ENCODE measurements at places on chromosomes 6 and 20. TPM values are rescaled to one million over a fixed set of nuclear protein-coding genes. Genes with fewer than 3 reads are reported as not detected.
A peak's percentile ranks its signal among the peaks of the same experiment; 100 is the strongest.

DNA sequence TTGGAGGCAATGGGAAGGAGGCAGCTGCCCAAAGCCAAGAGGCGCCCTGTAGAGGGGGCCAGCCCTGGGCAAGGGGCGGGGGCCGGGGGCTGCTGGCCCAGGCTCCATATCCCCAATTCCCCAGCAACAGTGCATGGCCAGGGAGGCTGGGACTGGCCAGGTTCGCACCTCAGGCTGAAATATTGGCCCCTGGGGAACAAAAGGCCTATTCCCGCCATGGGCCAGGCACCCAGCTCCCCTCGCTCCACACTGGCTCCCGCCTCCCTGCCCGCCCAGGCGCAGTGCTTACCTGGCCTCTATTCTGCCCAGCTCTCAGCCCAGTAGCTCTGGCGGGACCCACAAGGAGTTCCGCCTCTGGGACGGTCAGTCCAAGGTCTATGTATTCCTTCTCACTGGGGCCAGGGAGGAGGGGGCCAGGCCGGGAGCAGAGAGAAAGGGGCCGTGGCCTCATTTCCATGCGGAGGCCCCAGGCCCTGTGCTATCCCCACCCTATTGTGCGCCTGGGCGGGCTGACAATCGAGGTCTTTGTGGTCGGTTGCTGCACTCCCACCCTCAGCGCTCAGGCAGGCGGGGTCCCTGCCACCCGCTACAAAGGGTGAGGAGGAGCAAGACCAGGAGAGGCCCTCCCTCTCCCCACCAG, 42.3 kb downstream of the YTHDF1 start:
- no peak overlapping the region for H3K27ac ChIP-seq
- DNase-seq = no peak
- peaks cover 21% of the 10 kb centered on the region for H3K27me3 ChIP-seq
- no peak overlapping the region for H3K4me3 ChIP-seq

GRCh38 chr6:52186075-52186474, at the start of gene IL17A:
TSS of gene IL17A (plus strand) at chr6:52186375. CDS start at chr6:52186432, 57 bp downstream.
- no peaks in the 10 kb centered on the region for H3K36me3 ChIP-seq
- no peaks in the 10 kb centered on the region for H3K4me1 ChIP-seq
- no peak within 1 kb of the TSS for H3K27ac ChIP-seq
- DNase-seq = no peak

DNA sequence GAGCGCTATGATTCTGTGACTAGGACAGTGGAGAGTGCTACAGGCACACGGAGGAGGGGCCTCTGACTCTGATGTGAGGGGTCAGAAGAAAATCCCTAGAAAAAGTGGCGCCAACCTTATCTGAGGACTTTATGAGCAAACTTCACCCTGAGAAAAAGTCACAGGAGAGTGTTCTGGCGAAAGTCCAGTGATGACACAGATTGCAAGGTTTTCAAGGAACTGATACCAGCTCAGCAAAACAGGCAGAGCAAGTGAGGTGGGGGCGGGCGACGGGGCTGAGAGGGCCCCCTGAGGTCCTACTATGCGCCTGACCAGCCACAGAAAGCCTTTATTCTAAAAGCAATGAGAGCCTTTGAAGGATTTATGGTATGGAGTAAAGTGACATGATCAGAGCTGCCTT, 73.3 kb downstream of the SLC22A23 start:
- H3K36me3 ChIP-seq = no peaks in the 10 kb centered on the region
- DNase-seq = no peak
- peaks cover 4% of the 10 kb centered on the region for H3K27me3 ChIP-seq
- H3K27ac ChIP-seq = no peak overlapping the region
- H3K4me3 ChIP-seq = no peak overlapping the region

GRCh38 chr6:170047823-170048222, 243.1 kb downstream of the DLL1 start:
- H3K27ac ChIP-seq = no peak overlapping the region
- no peaks in the 10 kb centered on the region for H3K36me3 ChIP-seq
- DNase-seq = no peak
- no peak overlapping the region for H3K4me3 ChIP-seq
- H3K4me1 ChIP-seq = peaks cover 14% of the 10 kb centered on the region

DNA sequence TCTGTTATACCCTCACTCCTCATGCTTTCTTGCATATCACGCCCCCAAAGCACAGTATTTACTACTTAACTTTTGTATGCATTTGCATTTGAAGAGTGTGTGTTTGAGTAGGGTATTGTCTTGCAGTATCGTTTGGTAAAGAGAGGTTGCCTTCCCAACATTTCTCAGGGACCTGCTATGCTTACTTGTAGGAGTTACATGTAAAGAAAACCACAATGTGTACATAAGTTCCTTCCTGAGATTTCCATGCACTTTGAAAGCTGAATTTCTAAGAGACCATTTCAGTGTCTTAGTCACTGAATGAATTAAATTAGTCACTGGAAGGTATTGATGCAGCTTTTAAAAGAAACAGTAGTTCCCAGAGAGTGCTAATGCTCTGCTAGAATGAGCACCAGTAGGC, 159.3 kb upstream of the LAMA2 start:
- no peaks in the 10 kb centered on the region for H3K36me3 ChIP-seq
- no peak for DNase-seq
- no peak overlapping the region for H3K4me3 ChIP-seq
- H3K27ac ChIP-seq = no peak overlapping the region
- no peaks in the 10 kb centered on the region for H3K27me3 ChIP-seq

- H3K36me3 ChIP-seq = peaks cover 8% of the 10 kb centered on the region
- peaks cover 22% of the 10 kb centered on the region for H3K4me1 ChIP-seq
- H3K27me3 ChIP-seq = no peaks in the 10 kb centered on the region
- peak overlapping the region; percentile 83 for H3K4me3 ChIP-seq
- no peak for DNase-seq
These were observed 477 bp upstream of the ITPA start for GRCh38 chr20:3208786-3209256.

- H3K27ac ChIP-seq = peak overlapping the region; percentile 77
- no peak overlapping the region for H3K4me3 ChIP-seq
- no peaks in the 10 kb centered on the region for H3K36me3 ChIP-seq
- peaks cover 25% of the 10 kb centered on the region for H3K4me1 ChIP-seq
- DNase-seq = no peak
- H3K27me3 ChIP-seq = no peaks in the 10 kb centered on the region
These were observed 10.6 kb upstream of the BAK1 start for GRCh38 chr6:33590531-33591198.

GRCh38 chr20:12723811-12724210, 285.0 kb upstream of the SPTLC3 start:
- no peak overlapping the region for H3K27ac ChIP-seq
- no peak for DNase-seq
- no peaks in the 10 kb centered on the region for H3K27me3 ChIP-seq
- no peaks in the 10 kb centered on the region for H3K4me1 ChIP-seq
- H3K36me3 ChIP-seq = no peaks in the 10 kb centered on the region

DNA sequence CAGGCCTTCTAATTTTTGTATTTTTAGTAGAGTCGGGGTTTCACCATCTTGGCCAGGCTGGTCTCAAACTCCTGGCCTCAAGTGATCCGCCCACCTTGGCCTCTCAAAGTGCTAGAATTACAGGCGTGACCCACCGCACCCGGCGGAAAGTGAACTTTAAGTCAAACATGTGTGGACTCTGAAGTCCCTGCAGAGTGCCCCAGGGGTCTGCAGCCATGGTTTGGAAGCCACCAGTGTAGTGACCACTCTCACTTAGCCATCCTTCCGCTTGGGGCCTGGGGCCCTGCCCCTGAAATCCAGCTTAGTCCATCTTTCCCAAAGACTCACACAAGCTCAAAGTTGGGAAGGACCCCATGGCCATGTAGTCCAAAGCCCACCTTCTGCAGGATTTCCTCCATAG, 164.5 kb downstream of the GRM4 start:
- H3K27ac ChIP-seq = no peak overlapping the region
- H3K27me3 ChIP-seq = peaks cover 9% of the 10 kb centered on the region
- no peak for DNase-seq
- no peaks in the 10 kb centered on the region for H3K36me3 ChIP-seq
- peaks cover 13% of the 10 kb centered on the region for H3K4me1 ChIP-seq
- H3K4me3 ChIP-seq = no peak overlapping the region

DNA sequence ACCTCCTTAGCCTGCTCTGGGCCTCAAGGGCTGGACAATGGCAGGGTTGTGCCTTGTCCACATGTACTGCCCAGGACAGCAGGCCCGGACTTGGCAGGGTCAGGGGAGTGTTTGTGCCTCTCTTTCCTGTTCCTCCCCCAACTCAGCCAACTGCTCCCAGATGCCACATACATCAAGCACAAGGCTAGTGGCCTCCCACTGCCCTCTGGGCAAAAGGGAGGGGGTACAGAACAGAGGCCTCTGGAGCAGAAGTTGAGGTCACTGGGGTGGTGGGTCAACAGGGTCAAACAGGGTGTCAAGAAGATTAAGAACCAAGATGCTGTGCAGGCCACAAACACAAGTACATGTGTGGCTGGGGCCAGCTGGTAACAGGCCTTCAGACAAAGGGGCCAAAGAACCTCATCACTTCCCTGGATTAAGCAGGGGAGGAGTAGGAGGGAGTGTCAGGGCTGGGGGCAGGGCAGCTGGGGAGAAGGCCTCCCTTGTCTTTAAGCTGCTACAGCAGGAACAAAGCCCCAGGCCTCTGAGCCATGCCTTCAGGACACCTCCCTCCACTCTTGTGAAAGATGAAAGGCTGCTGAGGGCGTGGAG, 36.0 kb downstream of the KCNK5 start:
- no peak for DNase-seq
- no peak overlapping the region for H3K27ac ChIP-seq
- no peaks in the 10 kb centered on the region for H3K36me3 ChIP-seq
- no peak overlapping the region for H3K4me3 ChIP-seq
- H3K4me1 ChIP-seq = peaks cover 3% of the 10 kb centered on the region

GRCh38 chr6:145022199-145022796, 713.0 kb downstream of the EPM2A start:
- H3K27ac ChIP-seq = no peak overlapping the region
- H3K4me1 ChIP-seq = no peaks in the 10 kb centered on the region
- H3K27me3 ChIP-seq = no peaks in the 10 kb centered on the region
- H3K36me3 ChIP-seq = no peaks in the 10 kb centered on the region
- no peak for DNase-seq

GRCh38 chr6:30206799-30207618, 6.2 kb downstream of the TRIM26 start:
- H3K27ac ChIP-seq = no peak overlapping the region
- peaks cover 32% of the 10 kb centered on the region for H3K4me1 ChIP-seq
- no peak for DNase-seq
- H3K4me3 ChIP-seq = no peak overlapping the region
- H3K36me3 ChIP-seq = peaks cover 12% of the 10 kb centered on the region

- no peak overlapping the region for H3K27ac ChIP-seq
- H3K4me1 ChIP-seq = no peaks in the 10 kb centered on the region
- no peaks in the 10 kb centered on the region for H3K27me3 ChIP-seq
- H3K36me3 ChIP-seq = no peaks in the 10 kb centered on the region
These were observed 10.4 kb downstream of the TRAPPC3L start for GRCh38 chr6:116535109-116535508.

DNA sequence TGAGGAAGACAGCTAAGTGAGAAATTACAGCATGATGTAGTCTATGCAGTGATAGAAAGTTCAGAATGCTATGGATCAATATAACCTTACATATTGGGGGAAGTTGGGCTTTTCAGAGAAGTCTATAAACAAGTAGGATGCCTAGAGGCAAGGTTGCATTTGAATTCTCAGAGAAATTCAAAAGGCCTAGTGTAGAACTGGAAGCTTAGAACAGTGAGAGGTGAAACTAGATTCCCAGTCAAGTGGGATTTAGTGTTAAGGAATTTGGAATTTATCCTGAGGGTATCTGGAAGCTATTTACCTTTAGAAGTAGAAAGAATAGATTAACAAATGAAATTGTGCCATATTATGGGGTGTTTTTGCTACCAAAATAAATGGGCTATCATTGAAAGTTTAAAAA, 4.3 kb downstream of the CENPW start:
- no peak overlapping the region for H3K27ac ChIP-seq
- no peaks in the 10 kb centered on the region for H3K36me3 ChIP-seq

DNA sequence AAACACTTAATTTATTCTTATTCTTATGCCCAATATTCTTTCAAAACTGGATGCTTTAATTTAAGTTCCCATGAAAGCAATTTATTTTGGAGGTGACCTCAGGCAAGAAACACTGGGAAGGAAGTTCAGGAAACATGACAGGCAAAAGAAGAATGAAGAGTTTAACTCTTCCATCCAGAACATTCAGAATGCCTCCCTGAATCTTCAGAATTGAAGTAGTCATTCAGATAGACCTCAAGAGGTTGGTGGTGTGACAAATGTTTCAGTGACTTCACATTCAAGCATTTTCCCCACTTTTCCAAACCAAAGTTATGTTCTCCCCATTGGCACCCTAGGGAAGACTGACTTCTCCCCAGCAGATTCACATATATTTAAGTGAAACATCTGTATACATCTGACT, 110.5 kb downstream of the HAO1 start:
- H3K4me1 ChIP-seq = no peaks in the 10 kb centered on the region
- no peak for DNase-seq
- H3K27ac ChIP-seq = no peak overlapping the region
- H3K27me3 ChIP-seq = no peaks in the 10 kb centered on the region
- H3K36me3 ChIP-seq = no peaks in the 10 kb centered on the region

DNA sequence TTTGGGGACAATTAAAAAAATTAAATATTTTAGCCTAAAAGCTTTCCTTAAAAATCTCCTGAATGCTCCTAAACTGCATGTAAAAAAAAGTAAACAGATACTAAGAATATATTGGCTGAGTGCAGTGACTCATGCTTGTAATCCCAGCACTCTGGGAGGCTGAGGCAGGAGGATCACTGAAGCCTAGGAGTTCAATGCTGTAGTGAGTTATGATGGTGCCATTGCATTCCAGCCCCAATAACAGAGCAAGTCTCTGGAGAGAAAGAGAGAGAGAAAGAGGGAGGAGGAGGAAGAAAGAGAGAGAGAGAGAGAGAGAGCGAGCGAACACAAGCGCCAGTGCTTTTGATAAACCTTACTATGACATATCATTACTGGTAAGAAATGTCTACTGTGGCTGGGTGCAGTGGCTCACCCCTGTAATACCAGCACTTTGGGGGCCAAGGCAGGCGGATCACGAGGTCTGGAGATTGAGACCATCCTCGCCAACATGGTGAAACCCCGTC, 58.8 kb downstream of the FKBP5 start:
- no peaks in the 10 kb centered on the region for H3K36me3 ChIP-seq
- no peaks in the 10 kb centered on the region for H3K27me3 ChIP-seq
- H3K4me3 ChIP-seq = no peak overlapping the region
- no peak for DNase-seq

The ENPP1 gene
- 0.83 TPM for total RNA-seq

The MYL9 gene
- 2.7 TPM for total RNA-seq

The GSTA3 gene
- total RNA-seq = not detected

The IDH3B gene
- total RNA-seq = 161 TPM

The FAXC gene
- total RNA-seq = not detected

The IL17A gene
- not detected for total RNA-seq

The SLC26A8 gene
- total RNA-seq = 0.93 TPM

The RHAG gene
- not detected for total RNA-seq

The TSBP1 gene
- total RNA-seq = not detected

The GTSF1L gene
- not detected for total RNA-seq

The PPP1R18 gene
- total RNA-seq = 260 TPM

Measured in natural killer cell (primary cell).